ENCODE measurements at places on chromosomes 16 and 17. TPM values are rescaled to one million over a fixed set of nuclear protein-coding genes. Genes with fewer than 3 reads are reported as not detected.

DNA sequence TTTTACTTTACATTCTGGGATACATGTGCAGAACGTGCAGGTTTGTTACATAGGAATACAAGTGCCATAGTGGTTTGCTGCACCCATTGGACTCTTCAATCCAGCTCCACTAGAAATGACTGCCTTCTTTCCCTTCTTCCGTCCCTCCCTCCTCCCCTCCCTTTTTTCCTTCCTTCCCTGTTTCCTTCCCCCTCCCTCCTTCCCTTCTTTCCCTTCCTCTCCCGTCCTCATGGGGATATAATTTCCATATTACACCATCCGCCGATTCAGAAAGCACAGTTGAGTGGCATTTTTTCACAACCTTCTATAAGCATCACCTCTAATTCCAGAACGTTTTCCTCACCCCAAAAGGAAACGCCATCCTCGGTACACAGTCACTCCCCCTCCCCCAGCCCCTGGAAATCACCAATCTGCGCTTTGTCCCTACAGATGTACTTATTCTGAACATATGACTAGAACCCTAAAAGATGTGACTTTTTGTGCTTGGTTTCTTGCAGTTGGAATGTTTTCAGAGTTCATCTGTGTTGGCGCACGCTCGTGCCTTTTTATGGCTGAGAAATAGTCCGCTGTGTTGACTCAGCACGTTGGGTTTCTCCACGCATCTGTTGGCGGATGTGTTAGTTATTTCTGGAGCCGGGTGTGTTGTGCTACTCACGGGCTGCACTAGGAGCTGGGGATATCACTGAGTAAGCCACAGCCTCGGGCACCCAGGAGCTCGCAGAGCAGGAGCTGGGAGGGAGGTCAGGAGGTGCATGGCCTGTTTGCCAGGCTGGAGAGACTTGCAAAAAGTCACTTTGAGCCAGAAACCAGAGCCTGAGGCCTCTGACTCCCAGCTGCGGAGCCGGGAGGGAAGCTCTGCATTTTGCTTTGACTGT is 336.4 kb downstream of the SEC14L1 start:
- DNase-seq = peak; percentile 62

ITGAD gene
- total RNA-seq = not detected

TBX21 gene
- total RNA-seq = 53.0 TPM

GRCh38 chr17:81601525-81602120 is 35.3 kb downstream of the NPLOC4 start:
- DNase-seq = peak; percentile 55

DNA sequence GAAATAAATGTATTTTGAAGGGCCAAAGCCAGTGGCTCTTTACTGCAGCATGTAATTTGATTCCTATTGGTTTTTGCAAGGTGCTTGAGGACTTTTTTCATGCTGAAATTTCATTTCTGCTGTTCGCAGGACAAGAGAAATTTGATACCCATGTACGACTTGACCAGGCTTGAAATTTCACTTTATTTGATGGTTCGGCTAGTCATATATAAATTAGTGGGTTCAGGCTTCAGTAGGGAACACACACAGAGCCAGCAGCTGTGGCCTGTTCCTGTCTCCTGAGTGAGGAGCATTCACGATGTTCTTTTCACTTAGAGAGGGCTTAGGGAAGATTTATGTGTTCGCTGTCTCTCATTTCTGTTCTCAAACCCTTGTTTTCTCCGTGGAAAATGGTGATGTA is 258.4 kb upstream of the CACNG5 start:
- no peak for DNase-seq

- DNase-seq = peak; percentile 63
Measured at GRCh38 chr16:87681981-87682570, 79.8 kb downstream of the JPH3 start.

DNA sequence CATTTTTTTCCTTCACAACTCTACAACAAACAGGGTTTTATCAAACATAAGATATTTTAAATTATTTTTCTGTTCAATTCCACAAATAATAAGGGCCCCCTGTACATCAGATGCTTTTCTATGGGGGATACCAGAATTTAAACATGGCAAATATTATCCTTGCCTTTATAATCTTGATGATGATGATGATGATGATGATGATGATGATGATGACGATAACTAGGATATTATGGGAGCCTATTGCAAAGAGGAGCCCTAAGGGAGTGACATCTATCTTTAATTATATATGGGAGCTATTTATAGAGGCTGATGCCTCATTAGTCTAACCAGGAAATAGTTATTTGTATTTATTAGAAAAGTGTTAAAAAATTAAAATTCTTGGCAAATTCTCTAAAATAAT is 6.8 kb downstream of the MEIOC start:
- no peak for DNase-seq

DNA sequence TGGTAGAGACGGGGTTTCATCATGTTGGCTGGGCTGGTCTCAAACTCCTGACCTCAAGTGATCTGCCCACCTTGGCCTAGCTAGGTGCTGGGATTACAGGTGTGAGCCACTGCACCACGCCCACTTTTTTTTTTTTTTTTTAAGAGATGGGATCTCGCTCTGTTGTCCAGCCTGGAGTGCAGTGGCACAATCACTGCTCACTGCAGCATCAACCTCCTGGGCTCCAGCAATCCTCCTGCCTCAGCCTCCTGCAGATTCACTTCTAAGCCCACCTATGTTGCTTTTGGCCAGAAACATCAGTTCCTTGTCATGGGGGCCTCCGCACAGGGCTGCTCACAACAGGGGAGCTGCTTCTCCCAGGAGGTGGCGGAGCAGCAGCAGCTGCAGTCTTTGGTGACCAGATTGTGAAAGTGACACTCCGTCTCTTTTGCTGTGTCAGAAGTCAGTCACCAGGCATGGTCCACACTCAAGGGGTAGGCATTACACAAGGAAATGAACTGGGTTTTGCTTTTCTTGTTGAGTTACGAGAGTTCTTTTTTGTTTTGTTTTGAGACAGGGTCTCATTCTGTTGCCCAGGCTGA is 4.5 kb upstream of the NME4 start:
- DNase-seq = peak; percentile 50

DNA sequence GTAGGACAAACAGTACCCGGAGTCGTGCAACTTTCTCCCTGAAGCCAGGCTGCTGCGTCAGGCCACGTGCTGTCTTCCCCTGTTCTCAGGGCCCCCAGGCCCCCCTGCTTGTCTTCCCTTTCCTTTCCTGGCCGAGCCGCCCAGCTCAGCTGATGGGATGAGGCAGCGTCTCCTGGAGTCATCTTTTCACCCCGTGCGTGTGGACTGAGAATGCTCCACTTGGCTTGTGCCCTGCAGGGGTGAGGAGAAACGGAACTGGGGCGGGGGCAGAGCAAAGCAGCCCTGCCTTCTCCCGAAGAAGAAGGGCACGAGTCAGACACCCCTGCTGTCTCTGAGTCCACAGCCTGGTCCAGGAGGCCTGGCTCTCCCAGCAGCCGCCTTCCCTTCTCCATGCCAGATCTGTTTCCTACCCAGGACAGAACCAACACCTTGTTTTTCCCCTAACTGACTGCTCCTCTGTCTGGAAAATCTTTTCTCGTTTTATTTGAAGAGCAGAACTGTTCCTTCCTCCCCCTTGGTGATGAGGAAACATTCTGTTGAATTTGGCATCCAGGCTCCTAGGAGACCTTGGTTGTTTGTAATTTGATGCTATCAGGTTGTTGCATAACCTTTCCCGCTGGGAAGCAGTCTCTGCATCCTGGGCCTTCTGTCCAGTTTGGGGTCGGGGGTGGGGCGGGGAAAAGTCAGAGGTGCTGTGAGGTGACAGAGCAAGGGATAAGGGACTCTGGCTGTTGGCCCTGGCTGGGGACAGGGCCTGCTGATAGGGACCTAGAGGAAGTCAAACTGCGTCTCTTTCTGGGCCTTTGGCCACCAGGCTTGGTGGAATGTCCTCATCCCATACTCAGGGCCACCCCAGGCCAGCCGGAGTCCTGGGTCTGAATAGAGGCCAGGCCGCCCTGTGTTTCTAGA is 78.8 kb downstream of the WIPI1 start:
- DNase-seq = no peak

GRCh38 chr16:17382514-17382913 is 88.2 kb downstream of the XYLT1 start:
- no peak for DNase-seq

TBC1D3B gene
- 6.6 TPM for total RNA-seq

CCL4 gene
- 287 TPM for total RNA-seq

GRCh38 chr17:59754552-59754951 is 47.1 kb downstream of the VMP1 start:
- peak; percentile 31 for DNase-seq

- DNase-seq = no peak
Measured at GRCh38 chr17:19712436-19713004, 3.9 kb downstream of the SLC47A2 start.

- DNase-seq = no peak
Measured at GRCh38 chr16:69709456-69710084, 16.8 kb downstream of the NQO1 start.

BCAR1 gene
- 0.34 TPM for total RNA-seq

THAP11 gene
- 40.7 TPM for total RNA-seq

FOXN1 gene
- total RNA-seq = not detected

DNA sequence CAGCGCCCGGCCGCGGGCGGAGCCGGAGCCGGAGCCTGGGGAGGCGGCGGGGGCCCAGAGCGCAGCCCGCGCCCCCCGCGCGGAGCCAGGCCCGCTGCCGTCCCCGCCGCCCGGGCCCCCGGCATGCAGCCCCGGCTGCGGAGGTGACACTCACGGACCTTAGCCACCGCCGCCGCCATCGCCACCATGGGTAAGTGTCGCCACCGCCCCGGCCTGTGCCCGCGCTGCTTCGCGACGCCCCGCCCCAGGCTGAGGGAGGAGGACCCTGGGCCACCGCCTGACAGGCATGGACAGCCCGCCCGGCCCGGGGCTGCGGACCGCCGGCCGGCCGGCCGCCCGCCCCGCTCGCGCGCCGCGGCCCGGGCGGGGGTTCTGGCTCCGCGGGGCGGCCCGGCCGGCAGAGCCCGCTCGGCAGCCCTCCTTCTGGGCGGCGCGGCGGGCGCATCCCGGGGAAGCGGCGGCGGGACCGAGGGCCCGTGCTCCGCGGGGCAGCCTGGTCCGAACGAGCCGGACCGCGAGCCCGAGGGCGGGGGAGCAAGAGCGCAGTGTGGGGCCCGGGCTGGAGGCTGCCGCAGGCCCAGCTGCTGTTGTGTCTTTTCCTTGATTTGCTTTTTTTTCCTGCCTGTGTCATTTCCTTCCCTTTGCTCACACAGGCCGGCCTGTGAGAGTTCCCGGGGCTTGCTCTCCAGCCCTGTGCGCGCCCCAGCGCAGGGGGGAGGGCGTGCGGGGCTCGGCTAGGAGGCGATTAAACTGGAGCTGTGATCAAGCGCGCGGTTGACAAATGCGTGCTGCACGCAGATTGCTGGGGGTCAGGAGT is 565 bp downstream of the MAP3K3 start:
- peak; percentile 64 for DNase-seq

DNA sequence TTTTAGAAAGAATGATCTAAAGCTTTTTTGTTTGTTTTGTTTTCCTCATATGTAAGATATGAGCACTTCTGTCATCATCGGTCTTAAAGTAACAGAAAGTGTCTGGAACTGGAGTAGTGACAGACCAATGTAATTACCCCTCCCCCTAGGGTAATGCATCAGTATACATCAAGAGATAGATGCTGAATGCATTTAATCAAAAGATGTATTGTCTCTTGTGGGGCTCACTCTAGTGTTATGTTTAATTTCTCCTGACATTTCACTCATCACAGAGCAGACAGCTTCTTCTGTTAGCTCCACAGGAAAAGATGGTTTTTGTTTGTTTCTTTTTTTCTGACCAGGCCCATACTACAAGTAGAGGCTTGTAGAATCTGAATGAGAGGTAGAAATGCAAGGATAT is 168.7 kb upstream of the C17orf78 start:
- DNase-seq = no peak

RNF222 gene
- total RNA-seq = 0.11 TPM
